Stimulated activated CD8-positive, alpha-beta memory T cell treated with anti-CD3 and anti-CD28 coated beads, Interleukin-2, amount 100 ng/mL, for 1 hour (primary cell): ENCODE measurements at places on chromosomes 5 and 9.

DNA sequence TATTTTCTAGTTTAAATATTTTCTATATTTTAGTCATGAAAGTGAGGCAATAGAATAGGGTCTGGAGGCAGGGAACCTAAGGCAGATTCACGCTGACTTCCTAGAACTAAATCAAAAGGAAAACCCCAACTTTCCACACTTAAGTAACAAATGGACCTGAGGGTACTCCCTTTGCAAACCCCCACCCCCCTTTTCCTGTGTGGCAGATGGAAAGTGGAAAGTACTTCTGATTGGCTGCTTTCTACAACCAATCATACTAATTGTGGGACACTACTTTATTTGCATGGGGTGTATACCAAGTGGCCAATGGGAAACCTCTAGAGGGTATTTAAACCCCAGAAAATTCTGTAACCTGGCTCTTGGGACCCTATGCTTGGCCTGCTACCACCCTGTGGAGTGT, 4.8 kb upstream of the CENPH start:
- DNase-seq: no peak

DNA sequence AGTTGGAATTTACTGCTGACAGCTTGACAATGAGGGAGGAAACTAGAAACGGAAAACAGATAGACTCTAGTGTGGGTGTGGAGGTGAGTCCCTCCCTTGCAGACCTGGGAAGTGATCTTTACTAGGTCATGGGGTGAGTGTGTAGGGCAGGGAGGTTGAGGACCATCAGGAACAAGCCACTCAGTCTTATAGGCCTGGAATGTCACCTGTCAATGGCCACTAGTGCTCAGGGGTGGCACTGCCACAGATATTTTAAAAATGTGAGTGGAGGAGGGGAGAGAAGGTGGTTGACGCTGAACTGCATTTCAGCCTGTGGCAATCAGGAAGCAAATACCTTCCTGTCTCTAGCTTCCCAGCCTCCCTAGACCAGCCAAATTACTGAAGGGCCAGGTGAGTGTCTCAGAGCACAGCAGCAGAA, 9.0 kb downstream of the OR2S2 start:
- no peak for DNase-seq

DNA sequence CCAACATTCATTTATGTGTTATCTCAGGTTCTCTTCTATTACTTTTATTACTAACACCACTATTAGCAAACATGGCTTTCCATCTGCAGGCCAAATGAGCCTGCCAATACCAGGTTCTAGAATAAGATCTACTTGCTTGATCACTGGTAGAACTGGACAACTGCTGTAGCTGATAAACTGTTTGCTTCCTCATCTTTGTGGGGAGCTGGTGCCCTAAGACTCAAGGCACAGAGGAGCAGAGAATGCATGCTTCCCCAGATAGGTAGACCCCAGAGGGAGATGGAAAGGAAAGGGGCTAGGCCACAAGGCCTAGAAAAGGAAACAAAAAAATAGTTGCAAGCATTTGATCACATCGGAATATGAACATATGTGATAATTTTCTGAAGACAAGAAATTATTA, 30.7 kb upstream of the AUH start:
- DNase-seq: no peak

- DNase-seq: no peak
These were observed 15.8 kb upstream of the TBCA start for GRCh38 chr5:77791926-77792325.

- no peak for DNase-seq
These were observed 396.4 kb downstream of the CDK5RAP2 start for GRCh38 chr9:120183615-120184014.

GRCh38 chr9:108113596-108113995, 624.0 kb upstream of the KLF4 start:
- DNase-seq: no peak

DNA sequence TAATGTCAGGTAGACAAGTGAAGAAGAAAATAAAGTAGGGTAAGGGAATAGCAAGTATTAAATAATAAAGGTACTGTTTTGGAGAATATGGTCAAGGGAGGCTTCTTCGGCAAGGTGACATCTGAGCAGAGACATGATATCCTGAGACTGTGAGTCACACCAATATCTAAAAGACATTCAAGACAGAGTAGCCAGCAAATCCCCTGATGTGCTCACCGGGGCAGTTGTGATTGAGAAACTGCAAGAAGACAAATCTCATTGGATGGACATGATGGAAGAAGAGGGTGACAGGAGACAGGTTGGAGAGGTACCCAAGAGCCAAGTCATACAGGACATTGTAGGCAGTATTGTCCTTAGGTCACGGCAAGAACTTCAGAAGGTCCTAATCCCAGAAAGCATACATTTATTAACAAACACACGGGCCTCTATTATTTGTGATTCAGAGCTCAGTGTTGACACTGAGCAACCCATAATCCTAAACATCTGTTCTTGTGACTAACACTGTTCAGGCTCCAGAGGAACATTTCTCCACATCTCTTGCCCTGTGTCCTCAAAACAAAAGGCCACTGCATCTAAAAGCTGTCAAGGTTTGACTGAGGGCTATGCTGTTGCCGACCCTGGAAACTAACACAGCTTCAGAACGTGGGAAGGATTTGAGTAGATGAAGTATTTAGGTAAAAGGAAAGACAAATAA, 258.7 kb upstream of the CLINT1 start:
- DNase-seq: no peak

DNA sequence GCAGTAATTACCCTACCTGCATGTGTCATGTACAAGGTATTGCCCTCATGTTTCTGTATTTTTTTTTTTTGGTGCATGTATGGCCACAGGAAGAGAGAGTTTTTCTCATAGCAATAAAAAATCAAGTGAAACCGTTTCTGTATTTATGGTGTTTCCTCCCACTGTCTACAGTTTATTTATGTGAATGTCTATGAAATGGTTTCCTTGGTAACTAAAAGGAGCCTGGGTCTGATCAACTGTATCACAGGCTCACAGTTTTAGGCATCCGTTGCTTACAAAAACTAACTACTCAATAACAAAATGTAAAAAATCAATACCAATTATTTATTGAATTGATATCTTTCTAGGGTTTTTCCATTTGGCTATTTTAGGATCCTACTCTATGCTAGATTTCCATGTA, 464.4 kb downstream of the TAF11L14 start:
- no peak for DNase-seq

DNA sequence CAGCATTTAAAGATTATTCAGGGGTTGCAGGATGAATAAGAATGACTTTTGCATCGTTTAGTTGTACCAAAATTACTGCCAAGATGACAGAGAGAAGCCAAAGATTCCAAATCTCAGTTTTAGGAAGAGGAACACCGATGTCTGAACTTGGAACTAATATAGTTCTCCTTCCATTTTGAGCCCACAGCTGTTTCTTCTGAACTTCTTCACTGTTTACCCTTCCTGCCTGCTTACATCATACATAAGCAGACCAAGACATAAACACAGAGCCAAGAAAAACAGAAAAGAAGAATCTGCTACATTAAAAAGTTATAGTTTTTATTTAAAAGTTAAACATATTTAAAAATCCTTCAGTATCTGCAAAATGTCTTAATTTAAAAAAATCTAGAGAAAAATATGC, 146.9 kb upstream of the RAPGEF1 start:
- no peak for DNase-seq

DNA sequence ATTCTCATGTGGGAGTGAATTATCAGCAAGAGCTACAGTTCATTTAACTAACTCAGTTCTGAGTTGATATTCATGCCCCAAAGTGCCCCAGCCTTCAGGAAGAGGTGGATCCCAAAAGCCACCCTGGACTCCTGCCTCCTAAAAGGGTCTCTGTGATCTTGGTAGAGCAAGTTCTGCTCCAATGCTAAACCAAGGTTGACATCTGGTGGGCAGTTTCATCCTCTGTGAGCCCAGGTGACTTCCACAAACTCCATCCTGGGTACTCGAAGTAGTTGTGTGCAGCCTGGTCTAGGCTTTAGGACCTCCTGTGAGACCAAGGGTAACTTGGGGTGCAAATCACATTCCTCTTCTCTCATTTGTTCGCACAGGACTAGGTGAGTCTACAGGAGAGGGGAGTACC, 816.8 kb downstream of the MTRR start:
- no peak for DNase-seq

- DNase-seq: no peak
These were observed 60.0 kb downstream of the CSNK1G3 start for GRCh38 chr5:123571927-123572326.

DNA sequence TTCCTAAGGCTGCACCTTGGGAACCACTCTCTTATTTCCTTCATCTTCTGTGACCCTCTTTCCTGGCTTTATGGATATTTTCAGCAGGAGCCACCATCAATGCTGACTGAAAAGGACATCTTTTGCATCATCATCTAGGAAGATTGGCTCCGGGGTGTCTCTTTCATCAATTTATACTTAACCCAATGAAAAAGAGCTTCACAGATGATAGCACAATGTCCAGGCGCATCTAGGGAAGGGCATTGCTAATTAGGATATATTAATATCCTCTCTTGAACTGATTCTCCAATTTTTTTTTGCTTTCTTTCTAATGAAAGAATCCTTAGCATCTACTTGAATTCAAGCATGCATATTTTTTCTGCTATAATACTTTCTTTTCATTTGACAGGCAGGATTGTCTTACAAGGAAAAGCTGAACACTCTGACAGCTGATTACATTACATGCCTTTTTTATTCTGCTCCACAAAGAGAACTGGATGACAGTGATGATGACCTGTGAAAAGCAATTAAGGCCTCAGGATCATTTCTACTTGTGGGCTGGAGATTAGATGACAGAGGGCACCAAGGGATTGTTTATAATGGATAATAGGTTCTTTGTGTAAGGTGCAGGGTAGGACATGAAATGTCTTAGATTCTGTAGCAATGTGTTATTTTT, 60.2 kb downstream of the PCSK1 start:
- DNase-seq: no peak

- DNase-seq: no peak
These were observed 36.2 kb downstream of the TARS1 start for GRCh38 chr5:33476992-33477391.

DNA sequence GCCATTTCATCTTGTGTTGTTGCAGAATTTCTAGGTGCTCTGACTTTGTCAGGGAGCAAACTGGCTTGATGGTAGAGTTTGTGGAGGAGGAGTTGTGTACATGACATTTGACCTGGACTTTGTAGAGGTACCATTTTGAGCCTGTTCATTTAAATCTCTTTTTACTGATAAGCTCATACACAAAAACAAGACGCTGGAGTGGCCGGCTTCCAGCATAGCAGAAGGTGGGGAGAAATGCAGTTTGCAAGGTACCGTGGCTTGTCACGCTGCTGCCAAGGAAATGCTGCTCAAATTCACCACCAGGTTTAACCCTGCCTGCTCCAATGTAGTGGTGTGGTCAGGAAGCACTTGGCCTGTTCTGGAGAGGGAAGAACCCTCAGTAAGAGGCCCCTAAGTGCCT, 18.9 kb upstream of the IQGAP2 start:
- no peak for DNase-seq

DNA sequence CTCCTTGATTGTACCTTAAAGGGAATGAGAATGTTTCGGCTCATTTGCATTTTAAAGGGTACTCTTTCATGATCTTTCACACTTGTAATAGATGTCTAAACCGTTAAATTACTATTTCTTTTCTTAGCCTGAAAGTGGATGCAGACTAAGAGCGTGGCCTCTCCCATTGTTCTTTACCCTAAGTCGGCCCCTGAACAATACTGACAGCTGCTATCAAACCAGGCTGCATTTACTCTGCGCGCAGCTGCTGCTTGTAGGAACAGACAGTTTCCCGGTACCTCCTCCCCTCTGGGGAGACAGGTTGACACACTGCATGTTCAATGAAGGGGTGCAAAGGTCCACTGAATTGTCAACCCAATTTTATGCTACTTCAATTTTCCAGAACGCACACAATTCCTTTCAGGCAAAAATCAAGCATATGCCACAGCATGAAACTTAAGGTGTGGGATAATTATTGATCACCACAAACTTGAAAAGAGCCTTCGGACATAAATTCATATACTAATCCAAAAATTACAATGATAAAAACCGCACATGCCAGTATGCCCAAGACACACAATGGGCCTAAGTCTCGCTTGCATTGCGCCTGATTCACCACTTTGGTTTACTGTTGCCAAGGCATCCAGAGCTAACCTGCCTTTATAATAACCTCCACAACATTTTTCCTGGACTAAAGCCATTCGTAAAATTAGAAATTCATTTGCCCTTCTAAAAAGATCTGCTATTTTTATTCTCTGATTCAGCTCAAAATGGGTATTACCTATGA, 39.7 kb downstream of the TLE1 start:
- no peak for DNase-seq

DNA sequence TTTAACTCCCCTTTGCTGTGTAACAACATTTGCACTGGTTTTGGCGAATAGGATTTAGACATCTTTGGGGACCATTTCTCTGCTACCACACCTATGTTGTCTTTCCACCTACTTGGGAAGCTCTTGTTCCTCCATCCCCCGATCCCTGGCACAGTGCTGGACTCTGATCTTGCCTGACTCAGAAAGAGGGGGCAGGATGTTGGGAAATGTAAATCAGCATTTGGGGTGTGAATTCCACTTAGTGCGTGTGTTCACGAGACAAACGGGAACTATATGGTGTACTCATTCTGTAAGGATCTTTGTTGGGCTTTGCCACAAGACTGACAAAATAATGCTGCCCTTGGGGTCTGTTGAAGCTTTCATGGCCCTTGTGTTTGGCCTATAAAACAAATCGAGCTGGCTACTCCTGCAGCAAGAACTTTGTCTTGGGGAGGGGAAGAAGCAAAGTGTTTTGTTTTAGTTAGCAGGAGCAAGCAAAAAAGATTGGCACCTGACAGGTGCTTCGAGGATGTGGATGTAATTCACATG, 18.5 kb downstream of the TMEM268 start:
- DNase-seq: no peak

DNA sequence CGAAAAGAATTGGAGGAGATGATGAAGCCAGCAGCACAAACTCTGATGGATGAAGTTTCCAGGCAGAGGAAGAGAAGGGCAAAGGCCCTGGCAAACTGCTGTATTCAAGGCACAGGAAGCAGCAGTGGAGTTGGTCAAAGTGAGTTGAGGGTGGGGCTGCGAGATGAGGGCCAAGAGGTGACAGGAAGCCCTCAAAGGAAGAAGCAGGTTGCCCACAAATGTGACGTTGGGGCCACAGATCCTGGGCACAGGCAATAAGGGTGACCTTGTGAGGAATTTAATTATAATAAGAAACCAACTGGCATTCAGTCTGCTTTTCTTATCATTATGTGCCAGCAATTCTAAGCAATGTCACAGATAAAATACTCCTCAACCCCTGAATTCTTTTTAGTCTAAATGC, 261.8 kb downstream of the CTNND2 start:
- no peak for DNase-seq

- DNase-seq: no peak
These were observed 76.3 kb downstream of the VCAN start for GRCh38 chr5:83547889-83548288.

GRCh38 chr9:69502671-69503301, 169.4 kb downstream of the APBA1 start:
- DNase-seq: no peak
